ENCODE measurements at places on chromosomes 1 and 21. TPM values are rescaled to one million over a fixed set of nuclear protein-coding genes. Genes with fewer than 3 reads are reported as not detected.

GRCh38 chr1:16168622-16169360 is 12.9 kb upstream of the EPHA2 start:
- DNase-seq, result no peak

- DNase-seq, result no peak
Measured at GRCh38 chr1:203447151-203447550, 28.5 kb upstream of the PRELP start.

GRCh38 chr1:47699492-47700235 is 261.8 kb downstream of the FOXD2 start:
- no peak for DNase-seq

GRCh38 chr1:66366634-66367033 is 167.3 kb upstream of the SGIP1 start:
- no peak for DNase-seq

DNA sequence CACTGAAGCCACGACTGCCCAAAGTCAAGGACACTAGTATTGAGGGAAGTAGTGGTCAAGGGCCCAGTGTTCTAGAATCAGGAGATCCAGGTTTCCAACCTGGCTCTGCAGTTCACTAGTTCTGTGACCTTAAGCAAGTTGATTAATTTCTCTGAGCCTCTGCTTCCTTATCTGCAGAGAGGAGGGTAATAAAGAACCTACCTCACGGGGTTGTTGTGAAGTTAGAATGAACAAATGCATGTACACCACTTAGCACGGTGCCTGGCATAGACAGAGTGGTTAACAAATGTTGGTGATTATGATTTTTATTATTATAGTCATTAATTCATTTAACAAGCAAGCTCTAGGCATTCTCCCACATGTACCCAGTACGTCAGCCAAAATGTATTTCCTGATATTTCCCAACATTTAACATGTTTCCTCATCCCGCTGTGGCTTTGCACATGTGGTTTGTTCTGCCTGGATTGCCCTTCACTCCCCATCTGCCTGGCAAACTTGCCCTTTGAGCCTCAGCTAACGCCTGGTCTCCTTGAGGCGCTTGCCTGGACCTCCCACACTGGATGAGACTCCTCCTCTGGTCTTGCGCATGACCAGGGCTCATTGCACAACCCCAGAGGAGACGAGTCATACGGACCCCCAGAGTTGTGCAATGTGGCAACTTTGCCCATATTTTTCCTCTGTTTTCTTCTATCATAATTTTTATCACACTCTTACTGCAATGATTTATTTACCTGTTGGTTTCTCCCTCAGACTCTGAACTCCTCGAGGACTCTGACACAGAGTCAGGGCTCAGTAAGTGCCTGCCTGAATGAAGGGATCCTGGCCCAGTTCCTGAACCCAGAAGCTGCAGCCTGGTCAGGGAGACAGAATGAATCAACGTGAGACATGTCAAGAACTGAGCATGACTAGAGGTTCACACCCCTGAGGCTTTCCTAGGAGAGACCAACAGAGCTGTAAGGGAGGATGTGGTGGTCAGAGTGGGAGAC is 20.7 kb upstream of the MFSD2A start:
- peak; percentile 82 for DNase-seq

- no peak for DNase-seq
Measured at GRCh38 chr1:232143315-232143886, 486.5 kb downstream of the SIPA1L2 start.

- peak; percentile 82 for DNase-seq
Measured at GRCh38 chr1:206106328-206107167, 10.6 kb downstream of the AVPR1B start.

GRCh38 chr1:118933051-118933781 is 54.9 kb downstream of the TBX15 start:
- DNase-seq, result no peak

DNA sequence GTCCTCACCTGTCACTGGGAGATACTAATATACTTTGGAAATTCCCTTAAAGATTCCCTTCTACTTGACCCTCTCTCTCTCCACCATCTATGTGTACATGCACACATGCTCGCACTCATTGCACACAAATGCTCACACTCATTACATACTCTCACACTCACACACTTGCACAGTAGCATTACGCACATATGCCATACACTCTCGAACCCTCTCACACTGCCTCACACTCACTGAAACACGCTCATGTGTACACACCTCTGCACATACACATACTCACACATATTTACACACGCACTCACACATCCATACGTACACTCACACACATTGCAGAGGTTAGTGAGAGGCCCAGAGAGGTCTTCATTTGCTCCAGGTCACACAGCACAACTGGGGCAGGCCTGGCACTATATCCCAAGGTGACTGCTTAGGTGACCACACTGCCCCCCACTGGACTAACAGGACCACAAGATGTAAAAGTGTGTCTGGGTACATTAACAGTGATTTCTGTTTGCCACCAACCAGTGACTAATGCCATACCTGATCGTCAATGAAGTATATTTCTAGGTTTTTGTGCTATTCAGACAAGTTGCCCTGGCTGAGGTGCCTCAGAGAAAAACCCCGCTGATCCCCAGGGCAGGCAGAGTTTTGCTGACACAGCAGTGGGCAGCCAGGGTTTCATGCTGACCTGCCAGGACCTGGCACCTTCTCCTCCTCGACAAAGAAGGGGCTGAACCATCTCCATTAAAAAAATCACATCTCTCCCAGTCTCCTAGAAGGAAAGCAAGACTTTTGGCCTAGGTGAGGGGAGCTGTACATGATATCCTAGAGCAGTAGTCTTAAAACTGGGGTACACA is 28.5 kb upstream of the CAMK1G start:
- no peak for DNase-seq

GRCh38 chr1:95770581-95770980 is 536.6 kb downstream of the RWDD3 start:
- no peak for DNase-seq

GRCh38 chr1:64363616-64364015 is 106.3 kb upstream of the CACHD1 start:
- no peak for DNase-seq

DNA sequence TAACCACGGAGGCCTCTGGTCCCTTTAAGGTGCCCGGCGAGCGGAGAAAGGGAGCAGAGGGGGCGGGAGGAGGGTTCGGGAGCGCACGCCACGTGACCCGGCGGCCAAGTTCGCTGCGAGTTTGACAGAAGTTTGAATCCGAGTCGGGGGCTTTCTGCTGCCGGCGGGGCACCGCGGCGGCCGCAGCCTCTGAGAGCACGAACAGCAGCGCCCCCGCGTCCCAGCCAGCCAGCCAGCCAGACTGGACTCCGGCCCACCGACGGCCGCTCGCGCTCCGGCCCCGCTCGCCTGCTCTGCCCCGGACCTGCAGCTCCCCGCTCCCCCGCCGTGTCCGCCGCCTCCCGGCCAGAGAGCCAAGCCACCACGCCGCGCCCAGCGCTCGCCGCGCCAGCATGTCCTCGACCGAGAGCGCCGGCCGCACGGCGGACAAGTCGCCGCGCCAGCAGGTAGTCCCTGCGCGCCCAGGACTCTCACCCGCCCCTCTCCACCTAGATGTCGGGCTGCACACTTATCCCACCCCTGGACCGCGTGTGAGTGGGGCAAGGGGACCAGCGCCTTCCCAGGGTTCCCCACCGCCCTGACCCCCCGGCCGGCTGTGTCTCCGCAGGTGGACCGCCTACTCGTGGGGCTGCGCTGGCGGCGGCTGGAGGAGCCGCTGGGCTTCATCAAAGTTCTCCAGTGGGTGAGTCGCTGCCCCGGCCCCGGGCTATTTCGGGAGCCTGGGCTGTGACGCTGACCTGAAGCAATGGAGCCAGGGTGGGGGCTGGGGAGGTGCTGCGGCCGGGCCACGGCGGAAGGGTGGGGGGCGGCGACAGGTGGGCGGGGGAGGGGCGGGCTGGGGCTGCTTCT is at the start of gene SYPL2:
TSS of gene SYPL2 (plus strand) at position 95 of the 849 bp plus-strand sequence. CDS start at position 393, 298 bp downstream.
- peak; percentile 70 for DNase-seq

GRCh38 chr1:201566933-201567801 is 28.2 kb downstream of the NAV1 start:
- no peak for DNase-seq

DNA sequence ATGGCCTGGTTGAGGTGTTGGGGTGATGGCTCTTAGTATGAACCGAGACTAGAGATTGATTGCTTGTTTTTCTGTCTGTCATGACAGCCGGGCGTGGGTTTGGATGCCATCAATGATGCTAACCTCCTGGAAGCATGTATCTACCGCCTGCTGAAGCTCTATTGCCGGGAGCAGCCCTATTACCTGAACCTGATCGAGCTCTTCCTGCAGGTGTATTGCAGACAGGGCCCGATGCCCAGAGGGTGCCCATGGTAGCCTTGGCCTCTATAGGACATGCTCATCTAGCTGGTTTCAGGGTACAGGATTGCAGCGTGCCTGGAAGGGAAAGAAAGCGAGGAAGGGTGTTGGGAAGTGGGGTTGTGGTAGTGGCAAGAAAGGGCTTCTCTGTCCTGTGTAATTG is 2.6 kb upstream of the RUSC1 start:
- DNase-seq, result no peak

GRCh38 chr21:38902608-38903445 is 97.1 kb downstream of the ETS2 start:
- DNase-seq, result no peak

DNA sequence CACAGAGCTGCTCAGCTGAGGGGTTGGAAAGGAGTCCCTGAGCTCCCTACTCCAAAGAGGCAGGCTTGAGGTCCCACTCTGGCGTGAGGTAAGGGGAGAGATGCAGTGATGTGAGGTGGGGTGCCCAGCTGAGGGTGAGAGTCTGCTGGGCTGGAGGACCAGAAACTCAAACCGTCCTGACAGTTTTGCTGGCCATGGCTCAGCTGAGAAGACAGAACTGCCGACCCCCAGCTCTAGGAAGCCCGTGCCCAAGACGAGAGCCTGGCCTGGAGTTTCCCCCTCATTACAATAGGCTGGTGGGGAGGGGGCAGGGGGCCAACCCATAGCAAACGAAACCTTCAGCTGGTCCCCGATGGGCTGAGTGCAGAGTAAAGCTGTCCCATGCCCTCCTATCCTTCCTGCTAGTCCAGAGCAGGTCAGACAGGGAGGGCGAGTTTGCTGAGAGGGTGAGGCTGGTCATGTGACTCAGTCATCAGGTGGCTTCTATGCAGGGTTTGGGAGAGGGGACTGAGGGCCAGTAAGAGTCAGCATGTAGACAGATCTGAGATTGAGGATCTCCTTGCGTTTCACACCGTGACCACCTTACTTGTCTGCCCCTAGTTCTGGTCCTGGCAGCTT is 129.3 kb downstream of the PRDM2 start:
- DNase-seq, result no peak

- DNase-seq, result no peak
Measured at GRCh38 chr1:111585447-111586086, 34.0 kb upstream of the RAP1A start.

- no peak for DNase-seq
Measured at GRCh38 chr1:186999506-186999905, 170.8 kb downstream of the PLA2G4A start.

GRCh38 chr1:174204697-174205308 is 45.5 kb downstream of the RABGAP1L start:
- DNase-seq, result no peak

DNA sequence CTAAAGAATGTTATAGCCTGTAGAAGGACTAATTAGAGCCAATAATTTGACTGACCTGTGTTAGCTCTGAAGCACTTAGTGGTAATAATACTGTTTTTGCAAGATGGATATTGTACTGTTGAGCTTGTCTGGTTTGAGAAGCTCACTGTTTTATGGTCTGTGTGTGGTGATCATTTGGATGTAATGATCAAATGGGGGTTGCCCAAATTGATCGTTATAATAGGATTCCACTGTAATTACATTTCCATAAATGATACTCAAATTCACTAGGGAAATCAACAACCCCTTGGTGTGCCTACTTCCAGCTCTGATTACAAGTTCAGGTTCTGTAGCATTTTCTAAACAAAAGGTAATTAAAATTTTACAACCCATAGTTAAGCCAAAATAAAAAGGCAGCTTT is 971.4 kb downstream of the TTLL7 start:
- no peak for DNase-seq

GRCh38 chr1:200207711-200208126 is 180.2 kb downstream of the NR5A2 start:
- DNase-seq, result no peak

- DNase-seq, result no peak
Measured at GRCh38 chr1:219798283-219799030, 129.9 kb downstream of the SLC30A10 start.

- DNase-seq, result peak; percentile 87
Measured at GRCh38 chr1:41496080-41497055, 11.9 kb upstream of the EDN2 start.

GRCh38 chr1:200869753-200870391 is 2.9 kb upstream of the GPR25 start:
- no peak for DNase-seq

DNA sequence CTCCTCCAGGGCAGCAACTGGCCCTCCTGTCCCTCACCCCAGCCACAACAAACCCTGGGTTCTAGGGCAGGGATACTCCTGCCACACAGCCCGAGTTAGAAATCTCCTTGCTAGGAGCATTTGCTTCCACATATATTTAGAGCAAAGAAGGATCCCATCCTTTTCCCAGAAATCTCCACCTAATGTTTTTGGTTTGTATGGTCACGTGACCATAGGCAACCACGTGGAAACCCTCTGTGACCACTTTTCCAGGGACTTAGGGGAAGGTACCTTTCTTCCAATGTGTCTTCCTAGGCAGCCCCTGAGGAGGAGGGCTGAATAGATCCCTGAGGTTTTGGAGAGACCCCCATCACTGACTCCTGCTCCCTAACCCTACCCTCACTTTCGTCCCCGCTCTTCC is 25.5 kb downstream of the VANGL2 start:
- no peak for DNase-seq

DNA sequence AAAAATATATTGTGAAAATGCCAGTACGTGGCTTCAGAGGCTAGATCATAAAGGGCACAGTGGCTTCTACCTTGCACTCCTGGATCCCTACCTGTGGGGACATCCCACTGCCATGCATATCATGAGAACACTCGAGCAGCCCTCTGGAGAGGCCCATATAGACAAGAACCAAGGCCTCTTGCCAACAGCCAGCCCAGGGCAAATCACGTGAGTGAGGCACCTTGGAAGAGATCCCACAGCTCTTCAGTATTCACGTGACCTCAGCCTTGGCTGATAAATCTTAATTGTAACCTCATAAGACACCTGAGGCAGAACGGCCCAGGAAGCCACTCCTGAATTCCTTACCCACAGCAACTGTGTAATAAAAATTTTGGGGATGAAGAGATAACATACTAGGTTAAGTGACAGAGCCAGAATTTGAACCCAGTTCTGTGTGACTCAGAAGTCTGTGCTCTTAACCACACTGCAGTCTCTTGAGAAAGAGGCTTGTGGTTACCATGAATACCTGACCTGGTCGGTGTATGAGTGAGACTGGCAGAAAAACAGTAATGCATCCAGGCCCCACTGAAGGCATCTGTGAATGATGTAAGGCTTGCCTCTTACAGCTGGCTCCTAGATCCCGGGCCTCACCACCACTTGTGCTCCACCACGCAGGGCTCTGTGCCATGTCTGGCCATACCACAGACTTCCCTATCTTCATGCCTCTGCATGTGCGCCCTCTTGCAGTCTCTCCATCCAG is 6.9 kb upstream of the A3GALT2 start:
- peak; percentile 59 for DNase-seq

Gene A3GALT2
- total RNA-seq, result not detected

Gene PKN2
- total RNA-seq, result 19.8 TPM

Gene CD2
- 2.1 TPM for total RNA-seq

Gene FALEC
- not detected for total RNA-seq

Gene WNT2B
- 3.9 TPM for total RNA-seq

Gene RYR2
- total RNA-seq, result 17.1 TPM

Gene ARHGEF16
- total RNA-seq, result 22.1 TPM

Gene PTGS2
- total RNA-seq, result 1.3 TPM
